Stimulated activated CD4-positive, alpha-beta T cell treated with anti-CD3 and anti-CD28 coated beads, Interleukin-4, amount 100 ng/mL, for 1 hour (primary cell): ENCODE measurements at places on chromosomes 7 and 10.
A peak's percentile ranks its signal among the peaks of the same experiment; 100 is the strongest.

DNA sequence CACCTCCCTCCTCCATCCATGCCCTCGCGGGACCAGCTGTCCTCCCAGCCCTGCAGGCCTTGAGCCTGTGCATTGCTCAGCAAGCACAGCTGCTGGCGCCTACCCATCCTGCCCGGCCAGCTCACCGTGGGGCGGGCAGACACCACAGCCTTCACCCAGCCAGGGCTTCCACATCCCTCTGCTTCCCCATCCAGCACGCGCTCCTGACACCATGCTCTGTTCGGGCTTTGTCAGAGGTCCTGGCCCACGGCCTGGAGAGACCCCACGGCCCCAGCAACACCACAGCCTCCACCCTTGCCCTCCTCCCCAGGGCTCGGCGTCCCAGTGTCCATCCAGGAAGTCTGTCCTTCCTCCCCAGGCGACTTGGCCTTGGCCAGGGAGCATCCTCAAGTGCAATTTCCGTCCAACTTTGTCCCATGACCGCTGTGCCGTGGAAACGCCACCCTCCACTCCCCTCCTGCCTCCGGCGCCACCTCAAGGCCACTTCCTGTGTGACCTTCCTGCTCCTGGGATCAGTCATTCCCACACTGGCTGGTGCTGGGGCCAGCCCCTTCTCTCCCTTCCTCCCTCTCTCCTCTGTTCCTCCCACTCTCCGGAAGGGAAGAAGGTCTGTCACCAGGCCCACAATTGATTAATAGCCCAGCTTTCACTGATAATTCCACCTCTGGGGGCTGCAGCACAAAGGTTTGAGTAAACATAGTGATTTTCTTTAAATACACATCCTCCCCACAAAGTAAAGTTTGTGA lies 71.5 kb upstream of the SMNDC1 start:
- DNase-seq: no peak

DNA sequence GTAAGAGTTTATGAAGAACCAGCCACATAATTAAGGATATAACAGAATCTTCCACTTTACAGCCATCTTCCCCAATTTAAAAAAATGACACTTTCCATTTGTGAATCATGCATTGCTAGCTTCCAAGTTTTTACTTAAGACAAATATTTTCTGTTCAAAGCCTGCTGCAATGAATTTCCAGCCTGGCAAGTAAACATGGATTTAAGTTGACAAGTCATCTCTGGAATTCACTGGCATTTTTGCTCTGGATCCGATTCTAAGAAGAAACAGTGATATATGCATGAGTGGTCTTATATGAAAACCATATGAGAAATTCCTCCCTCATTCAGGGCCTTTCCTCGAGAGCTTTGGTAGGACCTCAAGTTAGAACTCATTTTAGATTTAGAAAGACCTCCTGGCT lies 116.1 kb upstream of the CDCA7L start:
- no peak for DNase-seq

DNA sequence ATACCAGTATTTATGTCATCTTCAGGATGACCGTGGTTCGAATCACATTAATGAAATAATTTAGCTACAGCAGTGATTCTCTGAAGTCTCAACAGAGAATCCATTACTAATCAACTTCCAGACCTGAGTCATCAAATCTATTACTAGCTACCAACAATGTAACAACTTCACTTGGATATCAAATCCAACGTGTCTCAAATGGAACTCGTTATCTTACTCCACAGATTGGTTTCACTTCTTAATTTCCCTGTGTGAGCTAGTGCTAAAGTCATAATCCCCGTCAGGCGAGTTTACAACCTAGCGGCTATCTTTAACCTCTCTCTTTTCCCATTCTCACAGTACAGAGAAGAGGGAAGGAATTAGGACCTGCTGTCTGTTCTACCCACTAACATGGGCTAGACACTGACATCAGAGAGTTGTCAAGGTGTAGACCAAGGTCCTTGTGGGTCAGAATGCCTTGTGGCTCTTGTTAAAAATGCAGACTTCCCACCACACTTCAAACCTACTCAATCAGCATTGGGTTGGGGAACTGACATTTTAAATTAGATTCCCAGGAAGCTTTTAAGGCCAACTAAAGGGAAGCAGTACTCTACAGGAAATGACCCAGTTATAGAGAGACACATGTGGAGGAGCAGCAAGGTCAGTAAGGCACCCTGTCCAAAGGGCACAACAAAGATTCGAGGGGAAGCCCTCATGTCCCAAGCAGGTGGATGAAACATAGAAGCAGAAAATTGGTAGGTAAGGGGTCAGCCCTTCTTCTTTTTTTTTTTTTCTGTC lies 57.3 kb upstream of the GSAP start:
- no peak for DNase-seq

GRCh38 chr10:122648599-122649428 lies 50.8 kb downstream of the C10orf120 start:
- peak; percentile 6 for DNase-seq

- no peak for DNase-seq
Measured at GRCh38 chr10:90859321-90859751, 1.5 kb upstream of the HTR7 start.

GRCh38 chr7:66399566-66399965 lies 194.4 kb downstream of the TPST1 start:
- no peak for DNase-seq

DNA sequence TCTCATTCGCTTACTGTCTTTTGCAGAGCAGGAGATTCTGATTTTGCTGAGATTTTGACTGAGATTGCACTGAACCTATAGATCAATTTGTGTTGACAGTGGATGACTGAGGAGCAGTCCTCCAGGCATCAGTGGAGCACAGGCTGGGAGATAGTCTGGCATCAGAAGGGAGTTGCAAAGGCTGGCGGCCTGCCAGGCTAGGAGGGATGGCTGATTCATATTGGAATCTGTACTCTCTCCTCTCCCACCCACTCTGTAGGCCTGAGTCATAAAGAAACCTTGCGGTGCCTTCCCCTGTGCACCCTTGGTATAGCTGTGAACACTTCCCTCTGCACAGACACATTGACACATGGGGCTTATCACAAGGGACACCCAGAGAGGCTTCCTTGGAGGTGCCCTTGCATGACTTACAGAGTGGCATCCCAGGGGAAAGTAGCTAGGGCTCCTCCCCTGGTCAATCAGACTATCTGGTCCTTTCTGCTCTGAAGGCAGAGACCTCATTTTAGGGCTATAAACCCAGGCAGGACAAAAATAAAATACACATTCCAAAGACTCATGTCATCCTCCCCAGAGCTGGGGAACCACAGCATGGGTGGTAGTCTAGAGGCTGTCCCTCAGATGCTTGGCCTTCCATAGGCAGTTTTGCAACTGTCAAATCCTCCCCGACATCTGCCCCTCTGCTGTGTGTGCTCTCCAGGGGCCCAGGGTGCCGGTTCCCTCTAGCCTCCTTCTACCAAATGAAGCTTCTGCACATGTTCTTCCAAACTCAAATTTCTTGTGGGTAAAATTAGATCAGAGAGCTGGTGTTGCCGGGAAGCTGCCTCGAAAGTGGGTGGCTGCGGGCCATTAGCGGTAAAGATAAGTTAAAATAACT lies 37.4 kb upstream of the EEPD1 start:
- peak; percentile 79 for DNase-seq

- no peak for DNase-seq
Measured at GRCh38 chr10:9211228-9211627, 1156.7 kb downstream of the GATA3 start.

DNA sequence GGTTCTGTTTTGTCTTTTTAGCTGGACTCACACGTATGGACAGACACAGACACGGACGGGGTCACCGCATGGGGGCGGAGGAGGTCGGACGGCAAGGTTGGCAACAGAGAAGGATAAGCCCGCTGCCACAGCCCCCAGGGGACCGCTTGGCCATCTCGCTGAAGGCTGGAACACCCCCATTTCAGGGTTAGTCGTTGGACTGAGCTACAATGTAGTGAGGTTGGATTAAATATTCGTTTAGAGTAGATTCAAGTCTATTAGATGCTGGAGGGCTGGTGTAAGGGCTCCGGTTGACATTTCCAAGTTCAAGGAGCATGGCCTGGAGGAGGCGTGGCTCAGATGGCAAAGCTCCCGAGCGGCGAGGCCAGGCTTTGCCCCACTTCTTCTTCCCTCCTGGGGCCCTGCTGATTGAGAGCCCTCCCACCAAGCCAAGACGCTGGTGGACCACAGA lies 35.2 kb downstream of the PPIF start:
- DNase-seq: no peak

GRCh38 chr10:112307358-112308124 lies 24.3 kb downstream of the TECTB start:
- DNase-seq: peak; percentile 19

- DNase-seq: no peak
Measured at GRCh38 chr7:90412458-90413184, 9.4 kb downstream of the CLDN12 start.

- no peak for DNase-seq
Measured at GRCh38 chr10:57849691-57850357, 417.9 kb downstream of the IPMK start.

DNA sequence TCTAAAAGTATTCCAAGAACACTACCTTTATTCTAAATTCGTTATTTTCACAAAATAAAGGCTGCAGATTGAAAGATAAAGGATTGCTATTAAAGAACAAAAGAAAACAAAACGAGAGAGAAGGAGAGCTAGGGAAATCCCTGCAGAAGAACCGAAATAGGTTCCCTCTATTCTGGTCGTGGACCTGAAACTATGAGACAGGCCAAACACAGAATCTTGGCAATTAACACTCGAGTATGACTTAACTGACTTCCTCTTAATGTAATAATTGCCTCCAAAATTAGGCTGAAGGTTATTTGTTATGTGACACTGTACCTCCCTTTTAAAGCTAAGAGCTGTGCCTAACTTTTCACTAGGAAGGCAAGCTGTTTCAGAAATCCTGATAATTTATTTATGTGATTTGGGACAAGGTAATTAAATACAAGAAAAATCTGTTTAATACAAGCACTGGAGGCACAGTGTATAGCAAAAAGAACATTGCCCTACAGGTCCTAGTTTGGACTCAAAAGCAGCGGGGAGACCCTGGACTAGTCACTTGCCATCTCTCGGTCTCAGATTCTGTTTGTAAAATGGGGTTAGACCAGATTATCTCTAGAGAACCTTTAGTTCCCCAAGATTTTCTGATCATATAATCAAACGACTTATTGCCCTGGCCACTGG lies 11.6 kb downstream of the NAMPT start:
- DNase-seq: no peak

DNA sequence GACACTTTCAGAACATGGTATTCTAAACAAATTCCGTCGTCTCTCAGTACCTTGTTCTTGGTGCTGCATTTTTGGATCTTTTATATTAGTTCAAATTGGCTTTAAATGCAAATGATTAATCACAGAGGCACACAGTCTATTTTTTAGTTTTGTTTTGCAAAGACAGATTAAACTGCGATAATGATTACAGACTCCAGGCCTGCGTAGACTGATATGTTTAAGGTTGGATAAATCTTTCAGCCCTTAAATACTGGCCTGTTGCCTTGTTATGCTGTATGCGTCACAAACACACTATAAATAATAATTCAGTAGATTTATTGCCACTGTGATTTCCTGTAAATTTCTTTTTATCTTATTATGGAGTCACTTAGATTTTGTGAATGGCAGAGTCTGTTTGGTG lies 19.3 kb downstream of the CACNB2 start:
- no peak for DNase-seq

DNA sequence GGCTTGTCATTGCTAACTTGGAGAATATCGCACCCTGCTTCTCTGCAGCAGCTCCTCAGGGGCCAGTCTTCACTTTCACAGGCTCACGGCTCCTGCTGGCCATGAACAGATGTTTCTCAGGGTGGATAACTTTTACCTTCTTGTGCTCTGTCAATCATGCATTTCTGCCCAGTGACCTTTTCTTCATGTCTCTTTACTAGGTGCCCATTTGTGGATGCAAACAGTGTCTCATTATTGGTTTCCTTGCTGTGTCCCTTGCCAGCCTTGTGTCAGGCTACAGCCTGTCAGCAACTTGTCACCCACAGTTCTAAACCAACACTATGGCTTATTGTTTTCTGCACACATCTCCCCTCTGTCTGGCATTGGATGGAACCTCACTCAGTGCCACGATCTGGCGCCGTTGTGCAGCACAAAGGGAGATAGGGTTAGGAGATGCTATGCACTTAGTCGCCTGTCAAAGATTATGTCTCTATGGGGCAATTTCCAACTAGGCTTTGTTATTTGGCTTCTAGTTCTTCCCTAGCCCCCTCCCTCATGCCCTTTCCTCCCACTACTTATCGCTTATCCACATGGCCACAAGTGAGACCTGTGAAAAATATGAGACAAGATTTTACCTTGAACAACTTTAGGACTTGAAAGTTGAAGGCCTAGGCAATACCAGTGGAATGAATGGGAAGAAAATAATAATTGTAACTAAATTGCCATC lies 45.7 kb upstream of the NXPH1 start:
- DNase-seq: no peak

GRCh38 chr10:77068272-77068671 lies 569.3 kb downstream of the KCNMA1 start:
- no peak for DNase-seq

GRCh38 chr10:24824536-24824935 lies 100.8 kb upstream of the ARHGAP21 start:
- no peak for DNase-seq

- no peak for DNase-seq
Measured at GRCh38 chr7:37225285-37225969, 223.2 kb downstream of the ELMO1 start.

GRCh38 chr10:66259836-66260235 lies 666.0 kb upstream of the LRRTM3 start:
- no peak for DNase-seq

- DNase-seq: no peak
Measured at GRCh38 chr10:104301907-104302690, 33.1 kb downstream of the GSTO2 start.

DNA sequence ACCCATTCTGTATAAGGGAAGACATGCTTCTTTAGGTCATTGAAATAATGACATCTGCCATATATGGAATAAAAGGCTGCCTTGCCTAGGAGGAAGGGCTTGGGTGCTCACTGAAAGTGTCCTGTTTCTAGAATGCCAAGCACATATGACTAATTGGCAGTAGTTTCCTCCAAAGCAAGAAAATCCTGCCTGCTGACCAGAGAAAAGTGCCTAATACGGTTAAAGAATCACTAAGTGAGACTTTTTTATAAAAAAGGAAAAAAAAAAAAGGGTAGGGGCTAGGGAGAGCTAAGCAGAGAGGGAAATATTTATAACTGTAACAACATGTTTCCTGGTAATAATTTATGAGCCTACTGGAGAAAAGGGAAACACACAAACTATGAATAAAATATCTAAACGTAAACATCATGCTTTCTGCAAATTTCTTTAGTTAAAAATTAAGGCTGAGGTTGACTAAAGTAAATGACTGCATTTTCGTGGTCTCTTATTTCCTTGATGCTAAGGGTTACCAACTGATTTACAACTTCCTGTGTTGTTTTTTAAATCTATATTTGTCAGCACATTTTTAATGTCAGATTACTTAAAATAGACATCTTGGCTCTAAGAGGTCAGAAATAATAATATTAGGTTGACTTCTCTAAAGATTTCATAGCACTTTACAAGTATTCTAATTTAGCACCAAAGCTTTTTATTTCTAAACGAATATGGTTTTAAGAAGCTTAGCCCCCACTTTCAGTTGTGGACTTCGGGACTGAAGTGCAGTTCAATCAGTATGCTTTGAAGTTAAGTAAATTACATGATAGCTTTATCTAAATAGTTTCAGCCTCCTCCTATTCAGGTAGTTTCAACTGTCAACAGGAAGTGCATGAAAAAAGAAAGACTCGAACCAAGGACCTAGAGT lies 89.6 kb downstream of the CABCOCO1 start:
- DNase-seq: no peak
